ENCODE measurements at places on chromosomes 13 and 19.

DNA sequence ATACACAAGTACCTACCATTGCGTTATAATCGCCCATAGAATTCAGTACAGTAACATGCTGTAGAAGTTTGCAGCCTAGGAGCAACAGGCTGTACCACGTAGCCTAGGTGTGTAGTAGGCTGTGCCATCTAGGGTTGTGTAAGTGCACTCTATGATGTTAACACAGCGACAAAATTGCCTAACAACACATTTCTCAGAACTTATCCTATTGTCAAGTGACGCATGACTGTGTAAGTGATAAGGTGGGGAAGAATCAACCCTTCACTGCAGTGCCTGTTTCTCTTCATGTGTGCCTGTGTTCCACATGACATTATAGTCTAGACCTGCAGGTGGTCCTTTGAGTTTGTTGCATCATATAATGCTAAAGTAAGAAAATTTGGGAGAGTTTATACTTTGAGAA, 94.0 kb downstream of the PCDH9 start:
- DNase-seq = no peak

GRCh38 chr13:34350671-34351070, 532.7 kb downstream of the RFC3 start:
- DNase-seq = no peak

GRCh38 chr13:72221276-72221962, 354.4 kb upstream of the DACH1 start:
- peak; percentile 22 for DNase-seq

- DNase-seq = no peak
Measured at GRCh38 chr13:21730186-21730880, 59.5 kb downstream of the FGF9 start.

DNA sequence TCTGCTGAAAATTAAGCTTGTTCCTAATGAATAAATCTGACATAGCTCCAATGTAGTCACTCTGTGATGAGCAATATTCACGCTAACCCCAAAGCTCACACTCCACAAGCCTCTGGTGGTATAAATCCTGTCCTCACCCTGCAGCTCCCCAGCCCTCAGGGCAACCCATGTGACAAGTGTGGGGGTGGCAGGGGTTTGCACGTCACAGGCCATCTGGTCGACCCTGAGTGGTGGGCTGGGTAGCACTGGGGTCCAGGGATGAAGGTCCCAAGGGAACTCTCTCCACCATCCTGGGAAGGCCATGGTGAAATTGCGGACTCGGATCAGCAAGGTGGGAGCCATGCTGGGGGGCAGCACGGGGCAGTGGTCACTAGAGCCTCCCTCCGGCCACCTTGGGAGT, 100.0 kb upstream of the SOX1 start:
- no peak for DNase-seq

DNA sequence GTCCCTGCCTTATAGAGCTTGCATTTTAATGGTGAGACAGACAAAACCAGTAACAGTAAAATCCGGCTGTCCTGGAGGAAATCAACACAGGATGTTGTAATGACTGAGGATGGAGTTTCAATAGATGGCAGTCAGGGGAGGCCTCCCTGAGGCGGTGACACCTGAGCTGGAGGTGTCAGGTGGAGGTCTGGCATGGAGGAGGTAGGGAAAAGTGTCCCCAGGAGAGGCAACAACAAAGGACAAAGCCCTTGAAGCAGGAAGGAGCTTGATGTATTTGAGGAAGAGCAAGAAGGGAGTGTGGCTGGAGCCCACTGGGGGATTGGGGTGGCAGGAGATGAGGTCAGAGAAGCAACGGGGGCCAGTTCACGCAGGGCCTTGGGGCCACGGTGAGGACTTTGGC, 7.8 kb downstream of the GRIN2D start:
- no peak for DNase-seq

DNA sequence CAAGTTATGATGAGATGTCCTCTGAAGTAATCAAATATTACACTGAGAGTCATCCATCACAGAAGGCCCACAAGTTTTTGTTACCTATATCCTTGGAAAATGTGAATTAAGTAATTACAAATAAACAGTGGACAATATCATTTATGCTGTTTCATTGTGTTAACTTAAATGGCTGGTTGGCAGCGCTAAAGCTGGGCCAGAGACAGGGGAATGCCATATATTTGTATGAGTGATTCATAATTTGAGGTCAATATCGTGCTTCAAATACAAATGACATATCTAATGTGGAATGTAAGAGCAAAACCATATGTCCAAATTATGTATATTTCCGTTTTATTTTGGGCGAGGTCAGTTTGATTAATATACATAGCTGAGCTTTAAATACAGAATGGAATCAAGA, 1556.2 kb downstream of the SLITRK5 start:
- no peak for DNase-seq

GRCh38 chr19:5961969-5962945, 15.7 kb downstream of the RANBP3 start:
- DNase-seq = no peak

DNA sequence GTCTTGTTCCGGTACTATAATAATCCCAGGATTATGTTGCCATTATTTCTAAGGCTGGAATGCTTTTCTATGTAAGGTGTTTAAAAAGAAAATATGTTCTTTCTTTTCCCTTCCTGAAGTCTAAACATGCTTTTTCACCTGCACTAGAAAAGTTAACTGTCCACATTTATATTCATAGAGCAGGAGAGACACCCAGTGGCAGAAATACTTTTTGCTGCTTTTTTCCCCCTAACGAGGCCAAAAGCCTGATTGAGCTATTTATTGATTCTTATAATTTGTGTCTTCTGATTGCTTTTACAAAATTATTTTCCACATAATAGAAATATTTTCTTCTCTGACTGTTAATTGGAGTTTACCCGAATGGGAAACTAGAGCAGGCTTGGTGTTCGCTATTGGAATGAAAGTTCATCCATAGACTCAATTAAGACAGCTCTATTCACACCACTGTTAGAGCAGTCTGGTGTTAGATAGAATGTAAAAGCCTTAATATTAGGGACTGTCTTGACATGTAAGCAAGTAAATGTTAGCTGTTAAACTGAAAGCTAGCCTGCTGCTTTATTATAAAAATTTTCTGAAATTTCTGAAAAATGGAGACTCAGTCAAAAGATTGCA, 15.8 kb downstream of the GPR180 start:
- peak; percentile 24 for DNase-seq

DNA sequence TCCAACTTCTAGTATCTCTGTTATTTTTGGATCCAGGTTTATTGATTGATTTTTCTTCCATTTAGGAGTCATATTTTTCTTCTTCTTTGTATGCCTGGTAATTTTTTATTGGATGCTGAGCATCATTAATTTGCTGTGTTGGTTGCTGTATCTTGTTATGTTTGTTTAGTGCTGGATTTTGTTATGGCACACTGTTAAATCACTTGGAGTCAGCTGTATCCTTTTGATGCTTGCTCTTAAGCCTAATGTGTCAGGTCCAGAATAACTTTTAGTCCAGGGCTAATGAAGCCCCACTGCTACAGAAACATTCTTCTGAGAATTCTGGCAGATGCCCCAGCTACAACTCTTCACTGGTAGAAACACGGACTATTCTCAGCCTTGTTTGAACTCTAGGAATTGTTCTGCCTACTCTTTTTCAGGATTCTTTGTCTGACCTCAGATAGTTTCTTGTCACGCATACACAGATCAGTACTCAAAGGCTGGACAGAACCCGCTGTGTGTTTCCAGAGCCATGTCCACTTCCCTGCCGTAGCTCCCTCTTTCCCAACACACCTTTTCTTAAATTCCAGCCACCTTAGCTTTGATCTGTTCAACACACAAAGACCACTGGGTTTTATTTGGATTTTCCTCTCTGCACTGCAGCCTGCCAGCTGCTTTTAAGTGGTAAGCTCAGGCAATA, 137.1 kb upstream of the WASF3 start:
- no peak for DNase-seq

- no peak for DNase-seq
Measured at GRCh38 chr19:5903056-5903623, 450 bp downstream of the NDUFA11 start.

DNA sequence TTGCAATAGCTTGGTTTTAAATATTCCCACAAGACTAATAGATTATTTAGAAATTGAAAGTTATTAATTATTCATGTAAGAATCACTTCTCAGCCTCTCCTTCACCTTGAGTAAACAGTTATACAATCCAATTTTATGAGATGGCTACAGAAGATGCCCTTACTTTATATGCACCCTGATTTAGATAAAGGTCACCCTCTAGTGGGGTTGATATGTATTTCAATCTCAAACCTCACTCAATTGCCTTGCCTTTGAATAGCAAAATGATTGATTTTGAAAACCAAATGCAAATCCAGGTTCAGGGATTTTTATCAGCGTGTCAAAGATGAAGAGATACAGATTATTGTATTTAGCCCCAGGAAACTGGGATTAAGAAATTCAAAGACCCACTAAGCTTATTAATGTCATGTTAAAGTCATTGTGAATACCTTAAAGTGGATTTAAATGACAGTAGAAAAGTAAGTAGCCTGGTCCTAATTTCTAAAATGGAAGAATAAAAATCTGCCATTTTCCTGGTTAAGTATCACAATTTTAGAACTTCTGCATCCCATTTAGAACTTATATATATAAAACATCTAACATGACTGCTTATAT, 305.1 kb downstream of the ITGBL1 start:
- no peak for DNase-seq

GRCh38 chr13:36872621-36873020, 47.4 kb downstream of the SMAD9 start:
- DNase-seq = peak; percentile 46

DNA sequence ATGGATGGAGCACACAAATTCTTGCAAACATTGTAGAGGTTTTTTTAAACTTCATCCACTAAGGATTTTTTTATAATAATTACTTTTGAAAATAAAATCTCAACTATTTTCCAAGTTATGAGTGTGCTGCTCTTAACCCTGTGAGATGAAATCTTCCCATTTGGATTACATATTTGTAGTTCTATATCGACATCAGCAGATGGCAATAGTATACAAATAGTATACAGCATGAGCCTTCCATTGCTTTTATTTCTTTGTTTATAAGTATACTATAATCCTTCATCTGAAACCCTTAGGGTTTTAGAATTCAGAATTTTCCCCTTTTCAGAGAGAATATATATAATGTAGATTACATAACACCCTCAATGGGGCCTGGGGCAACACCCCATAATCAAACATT, 70.5 kb downstream of the GJA3 start:
- DNase-seq = no peak

Data from hypothalamus (tissue), 51 donors.